Astrocyte of the cerebellum (primary cell): ENCODE measurements at places on chromosomes 11 and 22.
A peak's percentile ranks its signal among the peaks of the same experiment; 100 is the strongest.

GRCh38 chr11:21069909-21070308, 400.5 kb downstream of the NELL1 start:
- DNase-seq = no peak

GRCh38 chr22:26481694-26482093, 1.9 kb downstream of the HPS4 start:
- no peak for DNase-seq

- DNase-seq = no peak
Observed at GRCh38 chr11:34348096-34348495, 9.7 kb downstream of the ABTB2 start.

DNA sequence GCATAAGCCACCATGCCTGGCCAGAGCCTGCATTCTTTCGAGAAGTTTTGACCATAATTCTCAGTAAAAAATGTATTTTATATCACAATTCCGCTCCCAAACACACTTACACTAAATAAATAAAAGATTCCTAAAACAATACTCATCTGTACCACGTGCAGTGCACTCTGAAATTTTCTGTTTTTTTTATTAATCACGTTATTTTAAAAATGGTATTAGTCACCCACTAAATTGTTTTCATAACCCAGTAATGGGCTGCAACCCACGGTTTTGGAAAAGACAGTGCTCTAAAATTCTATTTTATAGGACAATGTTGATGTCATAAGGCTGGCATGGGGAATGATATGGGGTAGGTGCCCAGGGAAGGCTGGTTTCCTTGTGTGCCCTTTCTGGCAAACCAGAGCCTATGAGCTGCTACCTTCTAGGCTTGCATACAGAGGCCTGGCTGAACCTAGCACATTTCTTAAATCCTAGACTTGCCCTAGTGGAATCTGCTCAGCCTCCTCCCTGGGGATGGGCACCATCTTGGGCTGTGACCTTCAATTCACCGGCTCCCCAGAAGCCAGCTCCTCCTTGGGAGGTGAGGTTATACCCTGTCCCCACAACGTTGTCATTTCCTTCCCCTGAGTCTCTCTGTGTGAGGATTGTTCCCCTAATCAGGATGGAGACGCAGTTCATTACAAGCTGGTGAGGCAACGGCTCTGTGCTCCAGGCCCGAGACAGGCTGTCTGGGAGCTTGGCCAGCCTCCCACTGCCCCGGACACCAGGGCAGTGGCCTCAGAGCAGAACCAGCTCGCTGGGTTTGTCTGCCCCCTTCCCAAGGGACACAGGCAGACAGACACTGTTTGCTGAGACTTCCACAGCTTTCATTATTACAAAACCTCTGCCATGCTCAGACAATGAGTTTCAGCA, 116.5 kb upstream of the NAV2 start:
- peak; percentile 43 for DNase-seq

DNA sequence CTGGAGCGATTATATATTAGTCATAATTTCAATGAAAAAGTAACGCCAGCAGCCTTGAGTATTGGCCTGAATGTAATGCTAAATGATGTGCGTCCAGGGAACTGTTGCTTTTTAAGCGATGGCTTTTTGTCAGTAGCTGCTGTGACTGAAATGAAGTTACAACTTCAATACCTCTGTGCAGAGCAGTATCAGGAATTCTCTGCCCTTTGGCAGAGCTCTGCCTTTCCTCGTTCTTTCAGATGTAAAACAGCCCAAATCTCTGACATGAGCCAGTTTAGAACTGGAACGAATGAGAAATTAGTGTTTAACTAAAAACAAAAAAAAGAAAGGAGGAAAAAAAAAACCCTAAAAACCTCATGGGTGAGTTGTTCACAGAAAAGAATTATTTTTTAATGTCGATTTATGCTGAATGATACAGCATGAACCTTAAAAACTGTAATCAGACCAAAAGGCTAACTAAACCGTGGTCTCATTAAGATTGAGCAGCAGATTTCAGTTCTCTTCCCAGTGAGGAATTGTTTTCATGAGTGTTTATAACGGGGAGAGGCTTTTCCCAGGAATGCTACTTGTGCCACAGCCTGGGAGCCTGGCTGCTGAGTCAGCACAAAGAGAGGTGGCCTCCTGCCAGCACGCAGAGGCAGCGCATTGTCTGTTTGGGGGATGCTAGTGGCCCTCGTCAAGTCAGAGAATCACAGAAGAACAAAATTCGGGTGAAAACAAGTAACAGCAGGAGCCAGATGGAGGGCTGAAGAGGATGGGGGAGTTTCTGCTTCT, 146.2 kb upstream of the RASSF10 start:
- peak; percentile 81 for DNase-seq

DNA sequence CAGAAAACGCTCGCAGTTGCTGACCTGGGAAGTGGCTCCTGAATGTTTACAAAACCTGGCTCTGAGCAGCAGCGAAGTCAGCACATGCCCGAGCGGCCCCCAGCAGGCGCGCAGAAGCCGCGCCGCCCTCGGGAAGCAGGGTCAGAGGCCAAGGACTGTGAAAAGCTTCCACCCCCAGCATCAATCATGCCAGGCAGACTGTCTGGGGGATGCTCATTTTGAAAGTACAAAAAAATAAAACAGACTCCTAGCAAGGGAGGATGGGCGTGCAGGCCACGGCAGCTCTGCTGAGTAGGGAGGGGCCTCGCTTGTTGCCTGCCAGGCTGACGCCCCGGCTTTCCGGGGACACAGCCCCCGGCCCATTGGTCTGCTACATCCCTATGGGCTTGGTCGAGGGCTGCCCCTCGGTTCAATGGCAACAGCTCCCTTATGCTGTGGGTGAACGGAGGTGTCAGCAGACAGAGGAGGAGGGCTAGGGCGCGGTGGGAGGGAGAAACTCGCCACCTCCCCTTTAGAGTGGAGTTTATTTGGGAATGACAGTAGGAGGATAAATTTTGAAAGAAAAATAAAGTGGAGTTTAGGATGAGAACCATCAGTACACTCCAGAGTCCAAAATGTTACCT, 37.7 kb upstream of the GNB1L start:
- DNase-seq = no peak

GRCh38 chr11:56089697-56090096, 3.4 kb upstream of the OR8I2 start:
- no peak for DNase-seq

- no peak for DNase-seq
Observed at GRCh38 chr22:30855677-30856518, 112.7 kb downstream of the MORC2 start.

DNA sequence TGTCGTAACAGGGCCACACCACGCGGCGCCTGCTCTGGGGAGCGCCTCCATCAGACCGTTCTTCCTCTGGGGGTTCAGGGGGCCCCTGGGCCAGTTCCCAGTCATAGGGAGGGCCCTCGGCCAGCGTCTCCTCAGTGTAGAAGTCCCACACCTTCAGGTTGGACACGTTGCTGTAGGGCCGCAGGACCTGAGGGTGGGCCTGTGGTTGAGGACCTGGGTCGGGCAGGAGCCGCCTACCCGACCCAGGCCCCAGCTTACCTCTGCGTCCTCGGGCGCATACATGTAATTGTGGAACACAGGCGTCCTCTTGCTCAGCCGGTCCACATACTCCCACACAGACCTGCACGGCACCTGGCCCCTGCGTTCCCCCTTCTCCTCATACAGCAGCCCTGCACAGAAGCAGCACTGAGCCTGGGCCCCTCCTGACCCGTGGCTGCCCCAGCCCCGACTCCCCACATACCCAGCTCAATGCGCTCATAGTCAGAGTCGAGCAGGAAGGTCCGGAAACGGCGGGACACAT, 20.2 kb downstream of the SBF1 start:
- DNase-seq = no peak

DNA sequence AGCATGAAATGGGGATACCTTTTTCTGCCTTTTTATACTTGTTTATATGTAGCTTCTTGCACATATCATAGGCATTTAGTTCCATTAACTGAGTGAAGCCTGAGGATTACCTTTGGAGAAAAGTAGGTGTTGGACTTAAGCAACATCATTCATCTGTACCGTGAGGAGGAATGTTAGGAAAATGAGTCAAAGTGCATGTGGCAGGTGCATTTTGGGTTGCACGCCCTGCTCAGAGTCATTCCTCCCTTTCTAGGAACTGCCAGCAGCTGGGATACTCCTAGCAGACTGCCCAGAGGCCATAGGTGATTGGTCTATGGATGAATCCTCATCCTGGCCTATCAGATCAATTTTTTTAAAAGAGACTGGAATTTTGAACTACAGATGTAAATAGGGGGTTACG, 33.3 kb upstream of the BIRC3 start:
- no peak for DNase-seq

DNA sequence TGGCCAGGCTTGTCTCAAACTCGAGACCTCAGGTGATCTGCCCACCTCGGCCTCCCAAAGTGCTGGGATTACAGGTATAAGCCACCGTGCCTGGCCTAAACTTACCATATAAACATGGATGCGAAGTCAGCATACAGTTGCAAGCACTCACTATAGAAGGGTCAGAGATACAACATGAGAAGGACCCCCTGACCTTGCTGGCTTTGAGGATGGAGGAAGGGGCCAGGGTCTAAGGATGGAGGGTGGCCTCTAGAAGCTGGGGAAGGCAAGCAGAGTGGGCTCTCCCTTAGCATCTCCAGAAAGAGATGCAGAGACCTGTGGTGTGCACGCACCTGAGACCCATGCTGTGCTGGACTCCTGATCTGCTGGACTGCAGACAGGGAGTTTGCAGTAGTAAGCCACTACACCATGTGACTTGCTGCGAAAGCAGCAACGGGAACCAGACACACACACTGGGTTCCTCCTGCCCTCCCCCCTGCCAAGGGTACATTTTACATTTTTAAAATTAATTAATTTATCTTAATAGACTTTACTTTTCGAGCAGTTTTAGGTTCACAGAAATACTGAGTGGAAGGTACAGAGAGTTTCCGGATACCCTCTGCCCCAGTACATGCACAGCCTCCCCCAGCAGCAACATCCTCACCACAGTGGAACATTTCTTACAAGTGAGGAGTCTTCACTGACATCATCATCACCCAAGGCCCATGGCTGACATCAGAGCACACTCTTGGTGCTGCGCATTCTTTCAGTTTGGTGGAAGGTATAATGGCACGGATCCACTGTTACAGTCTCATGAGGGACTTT, 170.1 kb upstream of the B3GAT1 start:
- no peak for DNase-seq

DNA sequence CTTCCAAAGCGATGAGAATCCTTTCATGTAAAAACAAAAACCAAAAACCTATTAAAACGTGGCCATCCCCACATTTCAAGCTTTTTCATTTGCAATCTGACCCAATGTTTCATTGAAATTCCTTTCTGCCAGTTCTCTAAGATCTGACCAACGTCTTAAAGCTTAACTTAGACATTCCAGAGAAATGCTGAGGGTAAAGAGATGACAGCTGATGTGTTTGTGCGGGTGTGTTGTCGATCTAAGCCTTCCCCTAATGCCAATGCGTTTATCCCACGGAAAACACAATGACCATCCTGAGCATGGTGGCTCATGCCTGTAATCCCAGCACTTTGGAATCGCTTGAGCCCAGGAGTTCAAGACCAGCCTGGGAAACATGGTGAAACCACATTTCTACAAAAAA, 6.4 kb upstream of the TESMIN start:
- DNase-seq = no peak

GRCh38 chr22:50306753-50307749, at the start of gene PLXNB2:
TSS of gene PLXNB2 (minus strand) at chr22:50307646. CDS start at chr22:50290584, 17,062 bp downstream.
- DNase-seq = peak; percentile 39

GRCh38 chr22:47625013-47625385, 862.5 kb downstream of the TBC1D22A start:
- no peak for DNase-seq

GRCh38 chr22:34880662-34881061, 185.3 kb upstream of the ISX start:
- no peak for DNase-seq

DNA sequence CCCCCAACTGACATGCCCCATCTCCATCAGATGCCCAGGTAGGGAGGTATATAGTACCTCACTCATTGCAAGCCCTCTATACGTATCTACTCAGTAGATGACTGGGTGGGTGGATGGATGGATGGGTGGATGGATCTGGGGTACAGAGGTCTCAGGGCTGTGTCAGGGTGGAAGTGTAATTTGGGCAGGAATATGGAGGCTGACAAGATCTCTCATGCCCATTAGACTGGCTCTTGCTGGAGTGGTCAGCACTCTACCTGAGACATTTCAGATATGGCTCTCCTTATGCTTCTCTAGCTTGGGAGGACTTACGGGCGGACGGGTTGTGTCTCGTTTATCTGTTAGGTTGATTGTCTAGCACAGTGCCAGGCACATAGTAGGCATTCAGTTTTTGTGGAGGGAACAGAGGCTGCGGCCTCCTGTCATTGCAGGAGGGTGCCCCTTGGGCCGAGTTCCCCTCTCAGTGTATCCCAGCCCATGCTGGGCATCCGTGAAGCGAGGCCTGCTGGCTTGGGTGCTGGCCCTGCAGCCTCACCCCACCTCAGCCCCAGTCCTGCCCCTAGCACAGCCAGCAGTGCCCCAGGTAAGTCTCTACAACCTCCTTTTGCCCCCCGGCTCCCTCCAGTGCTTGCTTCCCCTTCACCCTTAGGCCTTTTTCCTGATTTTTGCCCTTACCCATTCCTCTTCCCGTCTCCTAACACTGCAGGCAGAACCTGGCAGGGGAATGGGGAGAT, 13.7 kb downstream of the ROBO3 start:
- DNase-seq = no peak

DNA sequence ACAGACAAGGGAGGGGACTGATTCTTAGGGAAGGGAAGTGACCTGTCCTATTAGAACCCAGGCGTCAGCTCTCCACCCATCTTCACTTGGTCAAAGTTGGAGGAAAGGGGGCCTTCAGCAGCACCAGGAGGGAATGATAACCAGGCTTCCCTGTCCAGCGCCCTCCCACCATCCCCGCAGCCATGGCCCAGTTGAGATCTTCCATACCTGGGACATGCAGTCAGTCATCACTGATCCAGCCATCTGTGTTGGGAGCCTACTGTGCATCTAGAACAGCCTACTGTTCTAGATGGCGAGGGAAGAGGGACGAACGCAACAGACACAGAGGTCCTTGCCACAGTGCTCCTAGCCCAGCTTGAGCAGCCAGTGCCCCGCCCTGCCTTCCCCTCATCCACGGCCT, 40.6 kb downstream of the PDGFB start:
- no peak for DNase-seq

DNA sequence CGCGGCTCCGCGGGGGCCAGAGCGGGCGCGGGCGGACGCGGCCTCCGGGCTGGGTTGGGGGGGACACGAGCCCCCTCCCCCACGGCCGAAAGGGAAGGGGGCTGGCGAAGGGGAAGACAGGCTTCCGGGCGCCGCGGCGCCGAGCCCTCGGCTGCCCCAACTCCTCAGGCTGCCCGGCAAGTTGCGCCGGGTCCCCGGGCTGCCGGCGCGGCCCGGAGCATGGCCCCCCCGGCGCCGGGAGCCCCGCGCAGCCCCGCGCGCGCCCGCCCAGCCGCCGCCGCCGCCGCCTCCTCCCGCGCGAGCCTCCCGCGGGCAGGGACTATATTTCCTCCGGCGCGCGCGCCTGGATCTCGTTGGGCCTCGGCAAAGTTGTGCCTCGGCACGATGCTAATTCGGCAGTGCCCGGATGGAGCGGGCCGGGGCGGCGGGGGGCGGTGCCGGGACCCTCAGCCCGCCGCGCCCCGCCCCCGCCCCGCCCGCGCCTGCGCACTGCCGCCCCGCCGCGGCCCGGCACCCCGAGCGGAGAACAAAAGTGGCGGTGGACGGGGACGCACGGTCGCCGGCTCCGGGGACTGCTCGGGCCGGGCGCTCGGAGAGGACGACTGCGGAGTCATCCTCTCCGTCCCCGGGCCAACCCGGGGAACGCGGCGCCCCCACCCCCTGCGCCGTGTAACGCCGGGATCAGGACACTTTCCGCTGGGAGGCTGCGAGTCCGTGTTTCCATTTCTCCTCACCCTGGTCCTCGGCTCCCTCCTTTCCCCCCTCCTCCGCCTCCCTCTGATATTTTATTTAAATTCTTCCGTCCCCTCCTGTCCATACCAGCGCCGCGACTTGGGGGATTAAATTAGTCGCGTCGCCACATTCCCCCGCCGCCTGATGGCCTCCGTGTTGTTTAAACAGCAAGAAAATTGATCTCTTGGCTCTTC, at the start of gene PHF21B:
Gene PHF21B, minus strand, starts transcription at position 400 of the 926 bp plus-strand sequence. CDS start 456 bp downstream, outside the sequence.
- DNase-seq = peak; percentile 18
